ENCODE measurements at places on chromosomes 6 and 20.

GRCh38 chr6:147057188-147057587 lies 147.0 kb upstream of the STXBP5 start:
- DNase-seq, result no peak

- DNase-seq, result no peak
These were observed 230.3 kb upstream of the ECI2 start for GRCh38 chr6:4365686-4366085.

DNA sequence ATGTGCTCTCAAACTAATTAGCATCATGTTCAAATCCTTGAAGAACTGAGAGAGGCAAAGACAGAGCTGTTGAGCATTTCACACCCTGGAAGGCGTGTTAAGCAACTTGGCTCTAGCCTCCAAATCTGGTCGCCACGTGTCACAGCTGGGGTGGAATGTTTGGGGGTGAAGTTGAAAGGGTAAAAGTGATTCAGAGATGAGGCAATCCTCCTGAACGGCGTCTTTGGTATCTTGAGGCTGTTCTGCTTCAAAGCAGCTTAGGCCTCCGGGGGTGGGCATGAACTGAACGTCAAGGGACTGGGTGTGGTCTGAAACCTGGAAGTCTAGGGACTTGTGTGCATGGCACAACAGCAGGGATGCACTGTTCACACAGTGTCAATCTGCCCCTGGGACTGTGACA lies 62.3 kb downstream of the TRAM2 start:
- no peak for DNase-seq

GRCh38 chr20:46458866-46459750 lies 52.7 kb upstream of the ELMO2 start:
- DNase-seq, result peak; percentile 72

GRCh38 chr20:17620371-17621228 lies 50.7 kb downstream of the DSTN start:
- DNase-seq, result no peak

GRCh38 chr6:125913864-125914351 lies 42.7 kb upstream of the HINT3 start:
- DNase-seq, result no peak

GRCh38 chr6:25147223-25147622 lies 132.0 kb upstream of the CARMIL1 start:
- DNase-seq, result no peak

GRCh38 chr20:40959325-40960092 lies 69.1 kb upstream of the TOP1 start:
- no peak for DNase-seq

DNA sequence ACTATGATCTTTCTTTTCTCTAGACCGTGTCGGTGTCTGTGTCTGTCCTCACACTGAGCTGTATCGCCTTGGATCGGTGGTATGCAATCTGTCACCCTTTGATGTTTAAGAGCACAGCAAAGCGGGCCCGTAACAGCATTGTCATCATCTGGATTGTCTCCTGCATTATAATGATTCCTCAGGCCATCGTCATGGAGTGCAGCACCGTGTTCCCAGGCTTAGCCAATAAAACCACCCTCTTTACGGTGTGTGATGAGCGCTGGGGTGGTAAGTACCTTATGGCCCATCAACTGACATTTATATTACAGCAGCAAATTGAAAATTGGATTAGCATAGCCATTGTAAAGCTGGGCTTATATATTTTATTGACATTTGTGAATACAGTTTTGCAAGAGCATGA lies 72.2 kb upstream of the GFRAL start:
- DNase-seq, result no peak

DNA sequence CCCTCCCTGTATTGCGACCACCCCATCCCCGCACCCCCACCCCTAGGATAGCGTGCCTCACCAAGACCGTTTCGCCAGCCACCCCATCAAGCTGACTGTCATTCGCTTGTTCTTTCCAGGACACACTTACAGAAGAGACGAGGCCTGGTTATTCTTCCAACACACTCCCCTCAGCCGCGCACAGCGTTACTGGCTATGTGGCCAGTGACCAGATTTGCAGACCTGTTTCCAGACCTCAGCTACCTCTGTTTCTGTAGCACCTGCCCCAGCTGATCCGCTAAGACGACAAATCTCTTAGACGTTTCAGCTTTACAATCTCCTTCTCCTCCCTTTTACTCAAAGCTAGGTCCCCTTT lies 26.1 kb downstream of the HLA-F start:
- no peak for DNase-seq

DNA sequence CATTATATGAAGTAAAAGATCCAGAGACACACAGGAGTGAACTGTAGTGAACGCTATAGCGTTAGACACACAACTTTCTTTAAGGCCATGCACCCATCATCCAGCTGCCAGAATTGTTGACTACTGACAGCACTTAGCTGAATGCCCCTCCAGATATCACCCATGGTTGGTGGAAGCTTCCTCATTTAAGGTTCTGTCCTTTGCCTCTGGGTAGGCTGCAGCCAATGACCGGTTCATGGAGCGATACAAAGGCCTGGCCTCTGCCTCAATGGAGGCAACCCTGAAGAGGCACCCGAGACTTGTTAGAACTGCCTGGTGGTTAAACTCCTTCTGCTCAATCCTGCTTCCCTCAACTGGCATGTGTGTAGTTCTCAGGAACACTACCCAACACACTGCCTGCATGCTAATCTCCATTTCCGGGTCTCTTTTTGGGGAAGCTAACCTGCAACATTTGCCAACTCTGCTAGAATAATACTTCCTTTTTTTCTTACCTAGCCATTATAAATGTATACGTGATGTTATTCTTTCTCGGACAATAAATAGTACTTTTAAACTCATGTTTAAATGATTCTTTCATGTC lies 49.8 kb upstream of the THEMIS start:
- DNase-seq, result no peak

DNA sequence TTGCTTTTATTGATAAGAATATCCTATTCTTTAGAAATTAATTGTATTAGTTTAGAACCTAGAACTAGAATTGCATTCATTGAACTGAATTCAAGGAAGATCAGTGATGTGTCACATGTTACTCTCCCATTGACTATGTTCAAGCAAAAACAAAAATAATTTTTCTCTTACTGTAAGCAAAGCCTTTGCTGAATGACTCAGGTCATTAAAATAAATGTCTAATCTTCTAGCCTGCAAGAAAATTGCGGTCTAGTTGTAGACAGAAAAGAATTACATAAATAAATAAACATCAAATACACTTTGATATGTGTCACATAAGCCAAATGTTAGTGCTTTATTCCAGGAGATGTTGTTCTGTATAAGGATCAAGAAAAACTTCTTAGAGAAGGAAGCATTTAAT lies 387.9 kb downstream of the ADGRB3 start:
- DNase-seq, result no peak

DNA sequence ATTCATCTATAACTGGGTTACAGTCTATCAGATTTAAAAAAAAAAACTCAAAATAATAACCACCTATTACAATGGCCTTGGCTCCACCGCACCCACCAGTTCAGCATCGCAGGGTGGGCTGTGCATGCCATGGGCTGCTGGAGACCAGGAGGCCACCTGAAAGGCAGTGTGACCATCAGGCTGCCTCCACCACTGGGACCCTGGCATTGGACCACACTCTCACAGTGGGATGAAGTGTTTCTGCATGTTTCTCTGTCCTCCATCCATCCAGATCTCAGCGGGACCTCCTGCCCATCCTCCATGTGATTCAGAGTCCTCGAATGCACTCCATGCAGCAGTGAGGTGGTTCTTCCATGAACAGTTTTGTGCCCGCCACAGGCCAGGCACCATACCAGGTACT lies 206.1 kb upstream of the CST7 start:
- no peak for DNase-seq

DNA sequence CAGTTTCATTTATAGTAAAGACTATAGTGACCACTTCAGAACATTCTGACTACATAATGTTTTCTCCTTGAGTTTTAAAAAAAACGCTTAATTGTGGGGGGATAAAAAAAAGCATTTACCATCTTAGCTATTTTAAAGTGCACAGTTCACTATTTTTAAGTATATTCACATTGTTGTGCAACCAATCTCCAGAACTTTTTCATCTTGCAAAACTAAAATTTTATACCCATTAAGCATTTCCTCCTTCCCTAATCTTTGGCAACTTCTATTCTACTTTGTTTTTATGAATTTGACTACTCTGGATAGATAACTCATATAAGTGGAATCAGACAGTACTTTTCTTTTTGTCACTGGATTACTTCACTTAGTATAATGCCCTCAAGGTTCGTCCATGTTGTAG lies 62.3 kb downstream of the FKBP5 start:
- DNase-seq, result no peak

DNA sequence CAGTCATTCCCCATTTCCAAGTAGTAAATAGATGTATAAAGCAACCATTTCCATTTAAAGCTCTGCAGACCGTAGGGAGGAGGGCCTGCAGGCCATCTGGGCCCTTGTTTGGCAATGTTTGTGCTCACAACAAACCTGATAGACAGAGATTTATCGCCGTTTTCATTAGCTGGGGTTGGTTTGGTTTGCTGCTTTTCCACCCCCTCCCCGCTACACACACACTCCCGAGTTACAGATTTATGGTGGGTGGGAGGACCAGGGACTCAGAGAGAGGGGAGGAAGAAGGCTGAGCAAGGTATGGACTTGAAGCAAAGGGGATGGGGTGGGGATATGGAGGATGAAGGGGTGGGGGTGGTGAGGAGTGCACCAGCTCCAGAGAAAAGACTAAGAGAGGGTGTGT lies 36.6 kb upstream of the FOXP4 start:
- DNase-seq, result peak; percentile 59

- DNase-seq, result no peak
These were observed 19.7 kb upstream of the SGK2 start for GRCh38 chr20:43538878-43539700.

- DNase-seq, result no peak
These were observed 13.4 kb downstream of the NAPB start for GRCh38 chr20:23407781-23408464.

DNA sequence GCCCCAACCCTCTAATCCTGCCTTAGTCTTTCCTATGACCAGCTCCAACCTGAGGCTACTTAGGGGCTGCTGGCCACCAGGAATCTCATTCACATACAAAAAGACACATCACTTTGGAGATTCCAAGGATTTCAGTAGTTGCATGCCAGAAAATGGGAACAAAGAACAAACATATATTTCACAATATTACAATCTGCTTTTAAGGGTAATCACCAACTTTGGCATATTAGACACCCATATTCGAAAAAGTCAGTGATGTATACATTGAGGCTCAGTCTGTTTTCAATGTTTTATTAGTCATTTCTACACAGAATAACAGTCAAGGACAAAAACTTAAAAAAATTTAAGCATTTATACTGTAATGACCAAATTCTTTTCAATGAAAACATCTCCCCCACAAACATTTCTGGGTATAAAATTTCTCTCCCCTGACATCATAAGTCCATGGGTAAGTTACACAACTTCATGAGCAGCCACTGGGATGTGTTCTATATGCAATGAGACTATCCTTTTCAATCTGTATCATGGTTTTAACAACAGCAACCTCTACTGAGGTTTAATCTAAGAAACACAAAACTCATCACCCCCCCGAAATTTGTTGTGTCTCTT lies 103.5 kb downstream of the MAP7 start:
- no peak for DNase-seq

GRCh38 chr6:29884261-29884660 lies 56.6 kb downstream of the HLA-G start:
- DNase-seq, result no peak

DNA sequence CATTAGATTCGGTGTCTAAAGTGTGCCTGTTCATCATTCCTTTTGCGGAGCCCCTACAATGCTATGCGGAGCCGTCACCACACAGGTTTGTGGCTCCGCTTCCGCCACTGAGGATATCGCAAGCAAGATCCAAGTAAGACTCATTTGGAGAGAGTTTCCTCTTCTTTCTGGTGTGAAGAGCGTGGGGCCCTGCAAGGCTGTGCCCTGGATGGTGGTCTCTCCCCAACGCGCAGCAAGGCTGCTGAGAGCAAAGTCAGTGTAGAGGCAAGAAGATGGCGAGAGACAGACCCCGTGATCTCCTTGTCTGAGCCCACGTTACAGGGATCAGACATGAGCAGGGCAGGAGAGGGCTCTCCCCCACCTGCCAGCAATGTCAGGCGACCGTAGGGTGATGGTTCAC lies 96.3 kb upstream of the AFDN start:
- no peak for DNase-seq

- no peak for DNase-seq
These were observed 80.9 kb downstream of the DNAH8 start for GRCh38 chr6:38796006-38796405.

GRCh38 chr6:5724911-5725310 lies 281.8 kb downstream of the NRN1 start:
- no peak for DNase-seq

GRCh38 chr6:125008957-125009356 lies 46.7 kb downstream of the RNF217 start:
- DNase-seq, result no peak
